Vagina (tissue), 2 donors: ENCODE measurements at places on chromosomes 5 and 9.

DNA sequence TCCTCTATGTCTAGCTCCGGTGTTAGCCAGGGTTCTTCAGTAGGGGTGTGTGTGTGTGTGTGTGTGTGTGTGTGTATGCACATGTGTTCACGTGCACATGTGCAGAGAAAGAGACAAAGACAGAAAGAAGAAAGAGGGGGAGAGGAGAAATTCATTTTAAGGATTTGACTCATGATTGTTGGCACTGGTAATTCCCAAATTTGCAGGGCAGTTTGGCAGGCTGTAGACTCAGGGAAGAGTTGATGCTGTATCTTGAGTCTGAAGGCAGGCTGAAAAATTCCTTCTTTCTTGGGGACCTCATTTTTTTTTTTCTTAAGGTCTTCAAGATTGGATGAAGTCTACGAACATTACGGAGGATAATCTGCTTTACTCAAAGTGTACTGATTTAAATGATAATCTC, 335.7 kb downstream of the NSG2 start:
- DNase-seq: peak; percentile 52

DNA sequence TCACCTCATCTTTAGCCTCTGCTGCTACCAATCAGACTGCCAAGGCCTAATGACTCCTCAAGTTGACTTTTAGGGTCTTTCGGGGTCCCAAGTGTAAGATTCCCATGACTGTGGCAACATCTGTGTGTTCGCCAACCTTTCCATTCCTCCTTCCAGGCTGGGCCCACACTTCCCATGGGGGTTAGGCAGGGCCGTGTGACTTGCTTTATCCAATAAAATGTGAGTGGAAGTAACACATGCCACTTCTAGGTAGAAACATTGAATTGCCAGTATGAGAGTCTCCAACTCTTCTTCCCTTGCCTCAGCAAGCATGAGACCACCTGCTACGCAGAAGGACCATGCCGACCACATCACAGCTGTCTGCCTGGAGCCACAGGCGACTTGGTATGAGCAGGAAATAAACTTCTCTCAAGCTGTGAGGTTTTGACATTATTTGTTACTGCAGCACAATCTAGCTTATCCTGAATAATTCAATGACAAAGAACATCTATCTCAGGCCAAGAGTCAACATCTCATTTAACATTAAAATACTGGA, 190.4 kb upstream of the IER5L start:
- no peak for DNase-seq

- no peak for DNase-seq
Observed at GRCh38 chr5:100838048-100838473, 65.0 kb downstream of the ST8SIA4 start.

DNA sequence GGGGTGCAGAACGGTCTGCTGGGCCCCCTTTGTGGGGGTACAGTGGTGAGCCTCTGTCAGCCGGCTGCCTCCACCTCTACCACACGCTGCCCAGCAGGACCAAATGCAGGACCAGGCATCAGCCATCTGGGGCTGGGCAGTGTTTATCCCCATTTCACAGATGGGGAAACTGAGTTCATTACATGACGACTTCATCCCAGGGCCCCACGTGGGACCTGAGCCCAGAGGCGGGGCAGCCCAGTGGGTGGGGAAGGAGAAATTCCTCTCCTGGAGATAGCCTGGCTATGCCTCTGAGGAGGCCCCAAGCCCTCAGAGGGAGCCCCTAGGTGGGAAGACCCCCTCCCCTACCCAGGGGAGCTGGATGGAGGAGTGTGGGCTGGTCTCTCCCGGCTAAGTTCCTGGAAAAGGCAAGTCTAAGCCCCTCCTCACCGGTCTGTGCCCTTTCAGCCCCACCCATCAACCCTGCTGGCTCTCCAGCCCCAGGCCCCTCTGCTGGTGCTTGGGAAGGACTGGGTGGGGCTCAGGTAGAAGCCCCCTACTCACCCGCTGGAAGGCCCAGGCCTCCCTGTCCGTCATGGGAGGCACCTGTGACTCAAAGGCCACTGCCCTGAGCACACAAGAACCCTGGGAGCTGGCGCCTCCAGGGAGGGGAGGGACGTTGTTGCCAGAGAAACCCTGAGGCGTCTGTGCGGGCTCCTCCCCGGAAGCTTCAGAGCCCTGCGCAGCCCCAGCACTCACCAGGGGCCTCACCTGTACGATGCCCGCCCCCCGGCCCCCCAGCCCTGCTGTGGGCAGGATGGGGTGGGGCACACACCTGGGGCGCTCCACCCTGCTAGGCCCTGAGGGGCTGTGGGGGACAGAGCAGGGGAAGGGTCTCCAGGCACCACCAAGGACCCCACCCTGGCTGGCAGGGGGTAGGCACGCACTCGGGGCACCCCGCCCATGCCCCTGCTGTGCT, 7.4 kb upstream of the CCDC187 start:
- DNase-seq: no peak

GRCh38 chr9:35649431-35650340, 1.0 kb downstream of the SIT1 start:
- DNase-seq: no peak

DNA sequence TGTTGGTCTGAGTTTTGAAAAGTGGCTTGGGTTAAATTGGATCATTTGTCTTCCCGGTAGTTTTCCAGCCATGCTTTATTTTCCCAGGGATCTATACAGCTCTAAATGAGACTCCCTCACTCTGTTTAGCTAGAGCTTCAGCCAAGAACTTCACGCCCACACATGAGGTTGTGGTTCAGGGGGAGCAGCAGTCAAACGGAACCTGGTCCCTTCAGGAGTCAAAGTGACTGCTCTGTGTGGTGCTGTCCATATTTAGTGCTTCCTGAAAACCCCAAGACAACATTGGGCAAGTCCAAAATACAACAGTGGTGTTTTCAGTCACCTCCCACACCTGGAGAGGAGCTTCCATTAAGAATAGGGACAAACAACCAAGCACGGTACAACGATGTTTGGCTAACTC, 90.5 kb downstream of the ANKH start:
- DNase-seq: no peak

DNA sequence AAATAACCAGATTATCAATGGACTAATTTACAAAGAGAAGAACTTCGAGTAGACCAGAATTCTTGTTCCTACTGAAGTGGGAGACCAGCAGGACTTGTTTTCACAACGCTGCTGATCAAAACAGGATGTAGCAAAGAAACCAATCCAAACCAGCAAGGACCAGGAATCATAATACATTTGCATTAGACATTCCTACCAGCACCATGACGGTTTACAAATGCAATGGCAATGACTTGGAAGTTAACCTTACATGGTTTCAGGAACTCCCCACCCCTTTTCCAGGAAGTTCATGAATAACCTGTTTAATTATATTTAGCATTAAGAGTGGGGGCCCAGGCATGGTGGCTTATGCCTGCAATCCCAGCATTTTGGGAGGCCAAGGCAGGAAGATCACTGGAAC, 100.0 kb downstream of the LPAR1 start:
- no peak for DNase-seq

DNA sequence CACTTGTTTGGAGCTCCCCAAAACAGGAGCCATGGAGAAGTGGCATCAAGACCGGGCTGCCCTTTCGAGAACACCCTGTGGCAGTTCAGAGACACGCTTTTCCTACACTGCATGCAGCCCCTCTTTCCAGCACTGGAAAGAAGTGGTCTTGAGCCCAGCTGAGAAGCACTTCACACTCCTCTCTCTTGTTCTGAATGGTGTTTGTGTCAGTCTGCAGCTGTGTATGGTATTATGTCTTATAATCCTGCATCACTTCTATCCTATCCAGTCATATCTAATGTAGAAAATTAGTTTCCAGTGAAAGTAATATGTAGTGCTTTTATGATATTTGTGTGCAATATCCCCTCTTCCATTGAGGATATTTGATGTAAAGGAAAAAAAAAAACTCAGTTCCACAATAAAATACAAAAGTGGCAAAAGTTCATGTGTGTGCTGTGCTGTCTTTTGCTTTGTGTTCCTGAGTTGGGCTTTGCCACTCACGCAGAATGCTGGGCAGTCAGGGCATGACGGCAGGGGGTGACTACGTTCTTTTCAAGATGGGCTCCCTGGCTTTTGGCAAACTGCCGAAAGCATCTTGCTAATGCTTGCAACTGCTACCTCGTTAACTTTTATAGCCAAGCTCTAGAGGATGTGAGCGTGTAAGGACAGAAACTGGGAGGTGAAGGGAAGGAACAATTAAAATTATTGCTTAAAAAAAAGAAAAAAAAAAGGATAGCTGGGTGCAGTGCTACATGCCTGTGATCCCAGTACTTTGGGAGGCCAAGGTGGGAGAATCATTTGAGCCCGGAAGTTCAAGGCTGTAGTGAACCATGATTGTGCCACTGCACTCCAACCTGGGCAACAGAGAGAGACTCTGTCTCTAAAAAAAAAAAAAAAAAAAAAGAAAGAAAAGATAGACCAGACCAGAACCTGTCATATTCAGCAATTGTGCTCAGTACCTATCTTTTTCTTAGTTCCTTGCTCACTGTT, 102.2 kb downstream of the MAP1B start:
- DNase-seq: no peak

GRCh38 chr5:32503261-32503660, 58.7 kb upstream of the ZFR start:
- no peak for DNase-seq

- no peak for DNase-seq
Observed at GRCh38 chr5:135177591-135177990, 143.6 kb upstream of the PITX1 start.

DNA sequence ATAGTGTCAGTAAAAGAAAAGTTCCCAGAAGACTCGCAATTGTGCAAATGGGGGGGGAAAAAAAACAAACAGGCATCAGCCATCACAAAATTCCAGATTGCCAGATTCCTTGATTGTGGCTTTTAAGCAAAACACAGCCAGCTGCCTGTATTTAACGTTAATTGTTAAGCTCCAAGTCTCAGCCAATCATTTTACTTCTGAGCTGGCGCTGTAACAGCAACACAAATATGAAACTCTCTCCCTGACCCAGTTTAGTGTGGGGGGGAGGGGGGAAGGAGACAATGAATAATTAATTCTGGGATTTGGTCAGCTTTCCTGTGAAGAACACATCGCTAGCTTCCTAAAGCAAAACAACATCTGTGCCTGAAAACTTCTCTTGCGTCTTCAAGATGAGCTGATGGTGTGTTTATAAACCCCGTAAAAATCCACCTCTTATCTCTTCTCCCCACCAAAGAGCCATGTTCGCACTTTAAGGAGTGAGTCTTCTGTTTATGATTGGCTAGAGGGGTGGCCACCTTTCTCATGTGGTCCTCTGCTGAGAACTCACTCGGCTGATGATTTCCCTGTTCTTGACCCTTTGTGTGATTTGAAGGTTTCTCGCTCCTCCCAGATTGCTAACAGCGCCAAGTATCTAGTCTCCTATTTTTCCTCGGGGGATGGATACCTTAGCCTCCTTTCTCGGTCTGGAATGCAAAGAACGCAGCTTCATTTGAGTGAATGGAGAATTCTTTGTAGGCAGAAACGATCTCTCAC, 160.2 kb upstream of the DAPK1 start:
- no peak for DNase-seq

GRCh38 chr5:110726249-110727024, at the start of gene TMEM232:
Gene TMEM232 (minus strand): TSS chr5:110726671. CDS start chr5:110667352, 59,319 bp downstream.
- DNase-seq: no peak

DNA sequence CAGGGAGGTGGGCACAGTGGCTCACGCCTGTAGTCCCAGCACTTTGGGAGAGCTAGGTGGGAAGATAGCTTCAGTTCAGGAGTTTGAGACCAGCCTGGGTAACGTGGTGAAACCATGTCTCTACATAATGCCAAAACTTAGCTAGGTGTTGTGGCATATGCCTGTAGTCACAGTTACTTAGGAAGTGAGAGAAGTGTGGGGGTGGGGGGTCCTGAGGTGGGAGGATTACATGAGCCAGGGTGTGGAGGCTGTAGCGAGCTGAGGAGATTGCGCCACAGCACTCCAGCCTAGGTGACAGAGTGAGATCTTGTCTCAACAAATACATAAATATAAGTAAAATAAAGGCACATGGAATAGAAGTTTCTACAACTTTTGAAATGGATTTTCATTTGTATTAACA, 23.1 kb downstream of the VCAN start:
- DNase-seq: no peak

DNA sequence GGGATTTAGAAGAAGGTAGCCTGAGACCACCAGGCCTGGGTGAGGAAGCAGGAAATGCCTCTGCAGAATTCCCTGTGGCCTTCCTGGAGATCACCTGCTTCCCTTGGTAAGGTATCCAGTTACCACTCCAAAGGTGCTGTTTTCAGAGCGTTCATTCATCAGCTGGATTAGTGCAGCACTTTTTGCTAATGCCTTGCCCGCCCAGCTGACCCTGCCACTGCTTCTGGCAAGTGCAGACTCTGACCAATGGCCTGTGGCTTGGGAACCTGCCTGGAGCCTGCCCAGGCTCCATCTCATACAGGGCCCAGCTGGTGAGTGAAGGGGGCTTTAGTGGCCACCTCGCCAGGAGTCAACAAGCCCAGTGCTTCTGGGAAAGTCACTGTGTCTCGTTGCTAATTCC, 48.6 kb downstream of the FOXI1 start:
- no peak for DNase-seq

GRCh38 chr9:97480749-97481148, 20.7 kb upstream of the TMOD1 start:
- no peak for DNase-seq

DNA sequence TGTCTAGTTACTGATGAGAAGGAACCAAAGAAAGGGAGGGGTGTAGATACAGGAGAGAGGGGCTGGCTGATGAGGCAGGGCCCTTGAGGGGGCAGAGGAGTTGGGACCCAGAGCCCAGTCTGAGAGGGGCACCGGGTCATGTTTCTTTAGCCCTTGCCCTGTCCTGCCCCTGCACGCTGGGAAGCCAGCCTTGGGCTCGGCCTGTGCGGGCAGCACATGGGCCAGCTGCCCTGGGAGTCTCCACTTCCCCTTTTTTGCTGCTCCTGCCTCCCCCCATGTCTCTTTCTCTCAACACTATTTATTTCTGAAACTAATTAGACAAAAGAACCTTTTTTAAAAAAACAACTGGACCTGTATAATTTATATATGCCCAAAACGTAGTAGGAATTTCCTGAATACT, 20.5 kb downstream of the MVB12B start:
- no peak for DNase-seq

GRCh38 chr5:78953092-78953800, 31.9 kb downstream of the ARSB start:
- no peak for DNase-seq

DNA sequence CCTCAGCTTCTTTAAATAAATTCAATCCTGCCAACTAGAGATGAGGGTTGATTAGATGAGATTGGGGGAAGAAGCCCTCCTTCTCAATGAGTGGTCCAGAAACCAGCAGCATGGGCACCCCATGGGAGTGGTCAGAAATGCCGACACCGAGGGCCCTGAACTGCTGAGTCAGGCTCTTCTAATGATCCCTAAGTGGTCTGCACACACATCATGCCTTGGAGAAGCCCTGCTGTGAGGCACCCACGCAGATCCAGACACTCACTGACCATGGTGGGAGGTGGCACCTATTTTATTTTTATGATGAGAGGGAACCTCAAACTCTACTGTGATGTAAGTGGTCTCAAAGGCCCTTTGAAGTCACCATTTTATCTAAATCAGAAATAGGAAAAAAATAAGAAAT, 72.3 kb upstream of the BOD1 start:
- DNase-seq: no peak

DNA sequence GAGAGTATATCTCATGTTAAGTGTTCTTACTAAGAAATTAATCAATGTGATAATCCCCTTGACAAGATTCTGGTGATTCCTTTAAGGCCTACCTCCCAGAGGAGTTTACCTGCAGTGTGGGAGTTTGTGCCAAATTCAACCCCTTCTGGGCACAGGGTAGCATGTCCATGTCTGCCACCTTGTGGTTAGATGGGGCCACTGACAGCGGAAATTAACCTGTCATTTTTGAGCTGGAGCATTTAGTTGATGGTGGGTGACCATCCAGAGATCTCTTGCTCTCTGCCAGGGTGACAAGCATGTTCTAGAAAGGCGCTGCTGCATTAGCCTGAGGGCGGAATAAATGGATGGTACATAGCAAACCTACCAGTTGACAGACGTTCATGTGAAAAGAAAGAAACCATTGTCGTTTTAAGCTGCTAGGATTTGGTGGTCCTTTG, 132.2 kb downstream of the FBXO4 start:
- no peak for DNase-seq
